ENCODE measurements at places on chromosomes 6 and 20. TPM values are rescaled to one million over a fixed set of nuclear protein-coding genes. Genes with fewer than 3 reads are reported as not detected.

DNA sequence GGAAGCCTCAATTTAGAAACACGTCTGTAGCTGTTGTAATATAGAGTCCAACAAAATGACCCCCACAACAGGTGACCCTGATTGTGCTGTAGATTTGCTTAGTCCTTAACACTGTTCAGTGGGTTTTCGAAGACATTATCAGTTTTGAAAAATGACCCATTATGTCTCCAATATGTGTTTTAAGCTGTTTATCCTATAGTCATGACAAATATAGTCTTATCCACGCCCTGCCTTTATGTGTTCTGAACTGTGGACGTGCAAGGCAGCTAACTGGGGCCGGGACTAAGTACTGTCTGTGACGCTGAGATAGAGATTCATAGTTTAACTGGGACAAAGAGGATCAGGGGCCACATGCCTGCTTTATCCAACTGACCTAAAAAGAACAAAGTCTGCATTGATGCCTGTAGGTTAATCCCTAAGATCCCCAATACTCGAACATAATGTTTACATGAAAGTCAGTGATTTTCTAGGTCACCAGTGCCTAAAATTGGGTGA, 192.4 kb downstream of the CD83 start:
- DNase-seq, result no peak

- DNase-seq, result no peak
Observed at GRCh38 chr20:14441201-14441600, 103.8 kb upstream of the FLRT3 start.

DNA sequence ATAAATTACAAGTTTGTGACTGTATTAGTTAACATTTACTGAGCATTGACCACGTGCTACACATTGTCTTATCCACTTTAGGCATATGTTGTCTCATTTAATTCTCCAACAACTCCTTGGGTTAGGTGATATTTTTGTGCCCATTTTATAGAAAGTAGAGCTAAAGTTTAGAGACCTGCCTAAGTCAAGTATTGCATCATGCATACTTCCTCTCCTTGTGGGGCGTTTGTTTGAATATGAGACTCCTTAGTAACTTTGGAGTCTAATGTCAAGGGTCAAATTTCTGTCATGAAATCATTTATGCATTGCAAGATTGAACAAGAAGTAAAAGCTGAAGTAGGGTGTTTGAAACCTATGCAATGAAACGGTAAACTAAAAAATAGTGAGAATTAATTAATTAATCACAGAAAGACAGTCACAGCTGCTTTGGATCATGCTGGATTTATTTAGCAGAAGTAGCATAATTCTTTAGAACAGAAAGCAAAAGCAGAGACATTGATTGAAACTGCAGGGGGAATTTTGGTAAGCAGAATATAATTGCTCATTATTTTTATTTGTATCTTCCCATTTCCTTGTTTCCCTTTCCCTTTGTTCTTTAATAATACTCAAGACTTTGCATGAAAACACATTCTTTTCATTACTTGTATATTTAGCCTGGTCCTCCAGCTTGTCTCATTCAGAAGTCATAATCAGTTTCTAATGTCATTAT, 1374.4 kb upstream of the GJE1 start:
- DNase-seq, result no peak

GRCh38 chr20:49969946-49970345, 12.8 kb upstream of the SNAI1 start:
- no peak for DNase-seq

- DNase-seq, result no peak
Observed at GRCh38 chr20:58930496-58930895, 50.6 kb upstream of the NELFCD start.

- DNase-seq, result peak; percentile 38
Observed at GRCh38 chr6:79813854-79814709, 133.3 kb downstream of the ELOVL4 start.

DNA sequence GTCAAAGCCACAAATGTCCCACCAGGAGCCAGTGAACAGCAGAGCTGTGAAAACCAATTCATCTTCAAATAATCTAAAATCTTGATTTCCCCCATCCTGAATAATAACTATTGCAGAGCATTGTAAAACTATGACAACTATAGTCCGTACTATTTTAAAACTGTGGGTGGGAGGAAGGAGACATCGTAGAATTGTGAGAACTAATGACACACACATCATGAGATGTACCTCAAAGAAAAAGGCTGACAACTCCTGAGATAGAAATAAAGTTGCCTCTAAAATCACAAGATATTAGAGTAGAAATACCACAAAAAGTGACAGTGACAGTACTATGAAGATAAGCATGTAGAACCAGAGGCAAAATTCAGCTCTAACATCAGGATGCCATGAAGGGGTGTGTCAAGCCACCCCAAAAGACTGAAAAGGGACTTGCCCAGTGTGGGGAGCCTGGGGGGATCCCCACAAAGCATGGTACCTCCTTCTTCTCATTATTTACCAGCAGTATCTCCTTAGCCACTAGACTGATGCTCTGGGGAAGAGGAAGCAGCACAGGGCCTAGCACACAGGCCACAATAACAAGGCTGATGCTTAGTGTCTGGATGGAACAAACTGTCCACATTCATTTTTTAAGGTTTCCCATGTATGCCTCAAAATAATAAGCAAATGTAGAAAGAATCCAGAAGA, 13.4 kb downstream of the NAPB start:
- no peak for DNase-seq

- DNase-seq, result no peak
Observed at GRCh38 chr20:38970302-38970701, 8.2 kb downstream of the DHX35 start.

DNA sequence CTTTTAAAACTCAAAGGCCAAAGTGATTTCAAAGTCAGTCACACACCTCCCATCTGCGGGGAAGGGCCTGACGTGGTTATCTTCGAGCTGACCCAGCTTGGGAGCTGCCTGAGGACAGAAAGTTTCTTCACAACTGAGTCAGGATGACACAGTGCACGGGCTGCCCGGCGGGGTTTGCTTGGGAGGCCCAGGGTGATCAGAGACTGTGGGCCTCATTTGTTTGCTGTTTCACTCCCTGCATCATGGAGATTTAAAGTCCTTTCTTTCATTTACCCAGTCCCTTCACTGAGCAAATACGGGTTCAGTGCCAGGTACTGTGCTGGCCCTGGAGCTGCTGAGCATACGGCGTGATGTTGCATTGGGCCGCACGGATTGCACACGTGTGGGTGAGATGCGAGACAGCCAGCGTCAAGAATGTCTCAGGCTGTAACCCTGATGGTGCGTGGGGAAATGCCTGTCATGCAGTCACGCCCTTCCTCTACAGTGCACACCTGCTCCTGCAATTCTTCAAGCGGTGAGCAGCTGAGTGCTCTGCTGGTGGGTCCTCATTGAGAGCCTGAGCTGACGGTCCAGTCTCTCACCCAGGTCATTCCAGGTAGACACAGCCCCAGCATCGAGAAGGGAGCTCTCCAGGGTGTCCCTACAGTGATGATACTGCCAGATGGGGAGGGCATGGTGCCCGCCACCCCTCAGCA, 82.7 kb upstream of the PMEPA1 start:
- DNase-seq, result no peak

The TNF gene
- 3.2 TPM for total RNA-seq

The RIPPLY2 gene
- not detected for total RNA-seq

The MAP7 gene
- total RNA-seq, result 5.1 TPM

The WFDC12 gene
- total RNA-seq, result not detected

The XKR7 gene
- total RNA-seq, result not detected

The CST1 gene
- not detected for total RNA-seq

The CST4 gene
- total RNA-seq, result not detected
